ENCODE measurements at places on chromosomes 2 and 18.
A peak's percentile ranks its signal among the peaks of the same experiment; 100 is the strongest.

- DNase-seq = no peak
Measured at GRCh38 chr2:53040536-53041229, 726.9 kb upstream of the CHAC2 start.

DNA sequence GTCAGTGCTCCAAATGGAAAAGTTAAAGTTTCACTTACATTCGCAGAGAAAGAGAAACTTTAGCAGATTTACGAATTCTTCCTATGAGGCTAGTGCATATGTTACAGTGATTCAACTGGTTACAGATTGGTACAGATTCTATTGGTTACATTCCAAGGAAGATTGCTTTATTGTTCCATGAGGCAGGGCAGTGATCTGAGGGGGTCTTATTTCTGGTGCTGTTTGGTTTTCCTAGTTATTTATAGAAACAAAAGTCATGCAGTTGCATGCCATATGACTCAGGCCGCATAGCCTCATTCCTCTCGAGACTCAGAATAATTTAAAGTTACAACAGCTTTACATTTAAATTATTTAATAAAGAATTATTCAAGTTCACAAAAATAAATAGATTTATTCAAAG, 385.4 kb upstream of the SYT4 start:
- no peak for DNase-seq

DNA sequence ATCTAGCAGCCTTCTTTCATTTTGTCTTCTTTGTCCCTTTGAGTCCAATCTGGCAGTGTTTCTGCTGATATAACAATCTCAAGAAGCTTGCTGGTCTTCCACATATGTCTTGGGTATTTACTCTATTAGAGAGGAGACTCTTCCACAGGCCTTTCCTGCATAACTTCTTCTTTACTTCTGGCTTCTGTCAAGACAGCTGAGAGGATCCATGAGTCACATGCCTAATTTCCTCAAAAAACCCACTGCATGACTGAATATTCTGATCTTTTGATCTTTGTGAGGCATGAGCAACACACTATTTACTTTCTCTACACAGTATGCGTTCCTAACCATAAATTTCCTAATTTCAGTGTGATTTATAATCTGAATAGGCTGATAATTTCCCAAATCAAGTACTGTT, 5.1 kb upstream of the DCC start:
- DNase-seq = no peak

GRCh38 chr18:46727177-46727576, 29.7 kb downstream of the ST8SIA5 start:
- DNase-seq = no peak

- peak; percentile 11 for DNase-seq
Measured at GRCh38 chr2:184444217-184444616, 154.1 kb upstream of the ZNF804A start.

DNA sequence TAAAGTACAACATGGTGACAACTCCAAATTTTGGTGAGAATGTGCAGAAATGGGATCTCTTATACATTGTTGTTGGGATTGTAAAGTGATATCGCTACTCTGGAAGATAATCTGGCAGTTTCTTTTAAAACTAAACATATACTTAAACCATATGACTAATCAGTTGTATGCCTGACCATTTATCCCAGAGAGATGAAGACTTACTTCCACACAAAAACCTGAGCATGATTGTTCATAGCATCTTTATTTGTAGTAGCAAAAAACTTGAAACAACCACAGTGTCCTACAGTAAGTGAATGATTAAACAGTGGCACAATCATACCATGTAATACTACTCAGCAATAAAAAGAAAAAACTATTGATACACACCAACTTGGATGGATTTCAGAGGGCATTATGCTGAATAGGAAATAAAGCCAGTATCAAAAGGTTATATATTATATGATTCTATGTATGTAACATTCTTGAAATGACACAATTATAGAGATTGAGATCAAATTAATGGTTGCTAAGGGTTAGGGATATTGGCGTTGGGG, 47.3 kb downstream of the EPB41L5 start:
- DNase-seq = no peak

DNA sequence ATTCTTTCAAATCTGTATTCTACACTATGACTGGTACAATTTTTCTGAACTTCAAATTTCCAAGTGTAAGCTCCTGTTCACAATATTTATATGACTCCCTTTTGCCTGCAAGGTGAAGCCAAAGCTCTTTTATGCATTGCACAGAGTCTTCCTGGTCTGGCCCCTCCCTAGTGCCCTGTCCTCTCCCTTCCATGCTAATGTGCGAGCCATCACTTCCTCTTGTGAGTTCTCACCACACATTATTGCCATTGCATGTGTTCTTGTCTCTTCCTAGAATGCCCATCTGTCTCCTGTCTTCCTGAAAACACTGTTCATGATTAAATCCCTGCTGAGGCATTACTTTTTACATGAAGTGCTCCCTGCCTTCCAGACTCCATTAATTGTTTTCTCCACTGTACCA, 169.9 kb downstream of the MC4R start:
- no peak for DNase-seq

DNA sequence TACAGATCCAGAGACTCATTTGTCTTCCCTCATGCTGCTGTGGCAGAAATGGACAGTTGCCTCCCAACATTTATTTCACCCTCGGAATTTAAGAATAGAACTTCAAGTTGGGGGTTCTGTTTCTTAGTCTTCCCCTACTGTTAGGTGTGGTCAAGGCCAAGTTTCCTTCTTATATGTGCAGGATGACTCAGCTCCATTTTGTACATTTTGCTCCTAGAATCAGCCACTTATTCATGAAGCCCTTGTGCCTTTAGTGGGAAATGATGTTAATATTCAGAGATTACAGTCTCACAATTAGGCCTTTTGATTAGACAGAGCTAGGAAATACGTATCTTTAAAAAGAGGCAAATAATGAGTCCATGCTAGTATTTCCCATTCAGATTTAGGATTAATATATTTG, 46.2 kb upstream of the ELOA2 start:
- DNase-seq = no peak

DNA sequence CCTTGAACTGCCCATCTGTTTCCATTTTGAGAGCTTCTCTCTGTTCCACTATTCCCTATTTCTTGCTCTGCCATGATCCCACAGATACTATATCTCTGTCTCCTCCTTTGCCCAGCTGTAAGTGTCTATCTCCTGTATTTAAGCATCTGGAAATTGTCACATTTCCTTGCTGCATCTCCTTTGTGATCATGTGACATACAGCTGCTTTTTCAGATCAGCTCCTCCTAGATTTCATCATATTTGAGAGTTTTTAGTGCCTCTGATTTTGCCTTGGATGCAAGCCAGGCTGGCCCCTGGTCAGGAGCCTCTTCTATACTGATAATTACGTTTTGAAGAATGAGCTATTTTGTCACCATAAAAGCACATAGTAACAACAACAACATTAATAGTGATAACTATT, 131.7 kb upstream of the TNP1 start:
- no peak for DNase-seq

- no peak for DNase-seq
Measured at GRCh38 chr18:32906506-32907310, 133.9 kb upstream of the KLHL14 start.

- no peak for DNase-seq
Measured at GRCh38 chr2:234139755-234140154, 89.3 kb downstream of the SPP2 start.

DNA sequence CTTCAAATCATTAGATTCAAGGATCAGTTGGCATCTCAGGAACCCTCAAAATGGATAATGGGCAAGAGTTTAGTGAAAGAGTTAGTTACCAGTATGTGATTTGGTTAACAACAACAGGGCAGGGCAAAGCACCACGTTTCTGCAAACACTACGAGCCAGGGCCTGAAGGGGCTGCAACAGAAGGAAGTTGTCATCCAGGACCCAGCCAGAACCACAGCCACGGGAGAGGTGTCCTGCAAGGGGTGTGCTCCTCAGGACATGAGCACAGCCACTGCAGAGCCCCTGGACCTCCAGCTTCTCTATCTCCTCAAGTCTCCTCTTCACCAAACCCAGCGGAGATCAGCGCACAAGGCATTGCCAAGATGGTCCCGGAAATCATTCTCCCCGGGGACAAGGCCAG, 173.3 kb upstream of the PIEZO2 start:
- no peak for DNase-seq

- no peak for DNase-seq
Measured at GRCh38 chr2:173118395-173118794, 42.7 kb downstream of the MAP3K20 start.

DNA sequence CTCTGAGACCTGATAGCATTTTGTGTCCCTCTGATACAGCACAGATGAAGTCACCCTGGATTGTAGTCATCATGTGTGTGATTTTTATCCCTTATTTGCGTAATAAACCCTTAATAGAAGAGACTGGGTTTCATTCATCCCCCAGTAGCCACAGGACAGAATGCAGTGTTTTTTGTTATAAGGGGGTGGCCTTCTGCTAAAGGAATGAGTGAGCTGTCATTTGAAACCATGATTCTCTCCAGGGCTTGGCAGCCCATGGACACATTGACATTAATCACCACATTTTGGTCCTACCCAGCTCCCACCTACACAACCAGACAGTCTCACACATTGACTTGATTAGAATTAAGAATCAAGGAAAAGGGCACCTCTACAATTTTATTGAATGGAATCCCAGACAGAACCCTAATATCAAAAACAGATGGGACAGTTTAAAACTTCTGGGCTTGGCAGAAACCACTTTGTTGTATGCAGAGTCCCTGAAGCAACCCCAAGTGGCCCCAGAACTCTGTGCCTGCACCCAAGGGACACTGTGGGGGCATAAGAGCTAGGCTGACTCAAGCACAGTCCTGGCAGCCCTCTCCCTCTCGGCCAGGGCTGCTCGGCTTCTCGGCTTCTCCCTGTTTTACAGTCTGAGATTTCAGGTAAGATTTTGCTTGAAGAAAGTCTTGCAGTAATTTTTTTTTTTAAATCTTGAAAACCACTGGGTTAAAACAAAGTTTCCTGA, 254.0 kb upstream of the SLC14A2 start:
- no peak for DNase-seq

- no peak for DNase-seq
Measured at GRCh38 chr2:136297312-136297711, 179.4 kb upstream of the CXCR4 start.

DNA sequence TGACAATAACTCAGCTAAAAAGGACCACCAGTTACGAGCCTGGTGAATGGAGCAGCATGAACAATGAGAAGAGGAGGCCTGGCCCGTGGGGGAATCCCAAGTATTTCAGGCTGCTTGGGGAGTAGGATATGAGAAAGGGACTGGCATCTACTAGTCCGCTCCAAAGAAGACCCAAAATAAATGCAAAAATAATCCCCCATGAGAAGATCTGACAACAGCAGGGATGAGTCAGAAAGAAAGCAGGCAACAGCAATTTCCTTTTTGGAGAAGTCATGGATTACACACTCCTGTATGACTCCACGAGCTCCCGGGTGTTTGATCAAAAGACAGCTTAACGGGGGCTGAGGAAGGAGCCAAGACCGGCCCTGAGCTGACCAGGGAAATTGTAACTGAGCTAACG, 111.4 kb downstream of the SOX11 start:
- no peak for DNase-seq
